Neuronal stem cell (in vitro differentiated cells): ENCODE measurements at places on chromosomes 1 and 21.

DNA sequence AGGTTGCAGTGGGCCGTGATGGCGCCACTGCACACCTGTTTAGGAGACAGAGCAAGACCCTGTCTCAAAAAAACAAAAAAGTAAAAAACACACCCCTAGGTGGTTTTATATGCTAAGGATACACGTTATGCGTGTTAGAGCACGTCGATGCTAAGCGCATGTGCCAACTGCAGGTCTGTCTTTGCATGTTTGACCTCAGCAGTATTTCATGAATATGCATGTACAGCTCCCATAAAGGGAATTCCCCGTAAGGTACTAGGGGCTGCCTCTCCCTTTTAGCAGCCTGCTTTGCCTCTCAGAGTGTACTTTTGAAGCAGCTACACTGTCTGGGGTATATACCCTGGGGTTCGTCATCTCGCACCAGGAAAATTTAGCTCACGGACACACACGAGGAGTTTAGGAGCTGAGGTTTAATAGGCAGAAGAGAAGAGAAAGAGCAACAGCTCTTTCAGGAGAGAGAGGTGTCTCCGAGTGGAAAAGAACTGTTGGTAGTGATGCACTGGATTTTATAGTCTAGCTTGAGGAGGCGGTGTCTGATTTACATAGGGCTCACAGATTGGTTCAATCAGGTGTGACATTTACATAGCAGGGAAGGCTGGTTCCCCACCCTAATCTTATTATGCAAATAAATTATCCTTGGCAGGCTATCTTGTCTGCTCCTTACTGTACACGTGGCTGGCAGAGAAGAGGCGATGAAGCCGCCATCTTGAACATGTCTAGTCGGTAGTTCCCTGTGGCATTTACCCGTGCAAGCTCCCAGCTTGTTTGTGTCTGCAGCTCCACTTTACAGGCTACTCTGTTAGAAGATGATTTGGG, 4.2 kb upstream of the OTUD3 start:
- no peak for DNase-seq

DNA sequence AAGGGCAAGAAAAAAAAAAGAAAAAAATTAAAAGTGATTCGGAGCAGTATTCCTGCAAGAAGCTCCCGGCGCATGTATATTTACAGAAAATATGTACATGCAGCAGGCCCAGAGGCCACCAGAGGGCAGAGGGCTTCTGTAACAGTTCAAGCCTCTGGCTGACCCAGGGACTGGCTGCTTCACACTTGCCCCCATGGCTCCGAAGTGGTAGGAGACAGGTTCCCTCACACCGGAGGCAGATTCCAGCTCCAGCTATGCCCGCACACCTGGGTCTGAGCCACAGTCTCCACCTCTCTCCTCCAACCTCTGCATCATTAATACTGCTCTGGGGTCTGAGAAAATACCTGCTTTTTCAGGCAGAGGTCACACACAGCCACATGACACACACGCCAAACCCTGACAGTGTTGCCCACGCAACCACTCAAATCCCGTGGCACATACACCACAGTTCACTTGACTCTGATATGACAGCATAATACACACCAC, 2.2 kb upstream of the ARHGAP30 start:
- DNase-seq: no peak

- no peak for DNase-seq
These were observed 280.8 kb downstream of the SPATA17 start for GRCh38 chr1:217911908-217912307.

GRCh38 chr21:31693222-31693621, 33.7 kb downstream of the SOD1 start:
- no peak for DNase-seq

DNA sequence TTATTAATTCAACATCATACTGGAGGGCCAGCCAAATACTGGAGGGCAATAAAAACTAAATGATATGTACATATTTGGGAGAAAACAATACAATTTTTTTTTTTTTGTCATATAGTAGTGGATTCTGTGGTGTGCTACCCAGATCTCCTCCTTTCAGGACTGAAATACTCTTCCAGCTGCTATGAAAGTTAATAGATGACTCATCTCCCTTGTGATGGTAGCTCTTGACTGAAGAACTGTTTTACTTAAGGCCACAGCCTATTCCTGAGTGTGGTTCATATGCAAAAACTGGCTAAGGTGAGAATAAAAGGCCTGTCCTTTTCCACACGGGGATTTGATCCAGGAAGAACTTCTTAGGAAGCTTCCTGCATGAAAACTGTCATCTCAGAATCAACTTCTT, 307.9 kb downstream of the HLX start:
- no peak for DNase-seq

DNA sequence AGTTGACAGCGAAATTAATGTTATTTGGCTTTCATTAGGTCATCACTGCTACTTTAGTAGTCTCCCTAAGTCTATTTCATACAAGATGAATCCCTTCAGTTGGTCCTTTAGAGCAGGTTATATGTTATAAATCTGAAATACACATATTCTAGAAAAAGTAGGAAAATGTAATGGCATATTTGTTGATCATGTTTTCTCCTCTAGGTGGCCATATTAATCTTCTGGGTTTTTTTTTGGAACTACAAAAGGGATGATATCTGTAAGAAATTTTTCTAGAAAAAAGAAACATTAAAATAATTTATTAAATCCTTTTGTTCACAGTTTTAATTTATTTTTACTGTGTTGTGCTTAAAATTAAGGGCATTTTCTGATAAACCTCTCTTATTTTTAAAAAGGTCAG, 87.9 kb downstream of the SYT14 start:
- DNase-seq: no peak

- DNase-seq: no peak
These were observed 3.1 kb upstream of the DOCK7 start for GRCh38 chr1:62691062-62691844.

GRCh38 chr1:34360574-34360973, 183.9 kb downstream of the C1orf94 start:
- DNase-seq: no peak

DNA sequence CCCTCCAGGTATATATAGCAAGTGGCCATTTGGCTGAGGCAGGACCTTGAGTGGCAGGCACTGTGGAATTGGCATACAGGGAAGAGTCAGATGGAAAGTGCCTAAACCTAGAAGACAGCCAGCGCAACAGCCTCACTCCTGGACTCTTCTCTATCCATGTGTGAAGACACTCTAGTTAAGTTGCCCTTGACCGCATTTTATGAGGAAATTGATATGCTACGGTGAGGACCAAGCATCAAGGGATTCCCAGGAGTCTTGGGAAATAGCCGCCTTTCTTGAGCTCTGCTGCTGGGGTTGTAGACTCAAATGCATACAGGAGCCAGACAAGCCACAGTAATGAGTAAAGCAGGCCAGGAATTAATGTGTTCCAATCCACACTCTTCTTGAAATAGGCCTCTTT, 145.9 kb upstream of the KAZN start:
- DNase-seq: no peak

- no peak for DNase-seq
These were observed 307.0 kb upstream of the PROX1 start for GRCh38 chr1:213680677-213681325.

DNA sequence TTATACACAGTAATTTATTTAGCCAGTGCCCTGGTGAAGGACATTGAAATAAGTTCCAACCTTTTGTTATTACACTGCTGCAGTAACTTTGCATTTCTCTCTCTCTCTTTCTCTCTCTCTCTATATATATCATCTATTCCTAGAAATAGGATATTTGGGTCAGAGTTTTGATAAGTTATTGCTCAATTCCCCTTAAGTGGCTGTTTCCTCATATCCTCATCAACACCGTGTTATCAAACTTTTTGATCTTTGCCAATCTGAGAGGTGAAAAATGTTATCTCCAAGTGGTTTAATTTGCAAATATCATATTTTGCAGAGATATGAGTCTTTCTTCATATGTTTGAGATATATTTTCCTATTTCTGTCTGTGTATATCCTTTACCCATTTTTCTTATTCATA, 1.6 kb upstream of the SRSF4 start:
- no peak for DNase-seq

GRCh38 chr1:170200621-170201397, 55.0 kb downstream of the NTMT2 start:
- no peak for DNase-seq

DNA sequence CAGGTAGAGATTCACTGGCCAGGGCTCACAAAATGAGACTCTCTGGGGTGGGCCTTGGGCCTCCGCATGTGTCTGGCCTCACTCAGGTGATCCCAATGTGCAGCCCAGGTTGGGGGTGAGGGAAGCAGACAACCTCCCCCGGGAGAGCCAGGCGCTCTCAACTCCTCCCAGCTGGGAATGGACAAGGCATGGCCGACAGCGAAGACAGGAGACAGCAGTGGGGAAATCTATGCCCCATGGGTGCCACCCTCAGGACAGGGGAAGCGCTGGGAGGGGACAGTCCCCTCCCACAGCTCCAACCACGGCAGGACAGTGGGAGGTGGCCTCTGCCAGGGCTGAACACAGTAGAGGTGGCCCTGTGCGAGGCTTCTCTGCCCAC, 47.7 kb downstream of the PRDM15 start:
- no peak for DNase-seq

- DNase-seq: no peak
These were observed 15.2 kb downstream of the F3 start for GRCh38 chr1:94526152-94526980.

DNA sequence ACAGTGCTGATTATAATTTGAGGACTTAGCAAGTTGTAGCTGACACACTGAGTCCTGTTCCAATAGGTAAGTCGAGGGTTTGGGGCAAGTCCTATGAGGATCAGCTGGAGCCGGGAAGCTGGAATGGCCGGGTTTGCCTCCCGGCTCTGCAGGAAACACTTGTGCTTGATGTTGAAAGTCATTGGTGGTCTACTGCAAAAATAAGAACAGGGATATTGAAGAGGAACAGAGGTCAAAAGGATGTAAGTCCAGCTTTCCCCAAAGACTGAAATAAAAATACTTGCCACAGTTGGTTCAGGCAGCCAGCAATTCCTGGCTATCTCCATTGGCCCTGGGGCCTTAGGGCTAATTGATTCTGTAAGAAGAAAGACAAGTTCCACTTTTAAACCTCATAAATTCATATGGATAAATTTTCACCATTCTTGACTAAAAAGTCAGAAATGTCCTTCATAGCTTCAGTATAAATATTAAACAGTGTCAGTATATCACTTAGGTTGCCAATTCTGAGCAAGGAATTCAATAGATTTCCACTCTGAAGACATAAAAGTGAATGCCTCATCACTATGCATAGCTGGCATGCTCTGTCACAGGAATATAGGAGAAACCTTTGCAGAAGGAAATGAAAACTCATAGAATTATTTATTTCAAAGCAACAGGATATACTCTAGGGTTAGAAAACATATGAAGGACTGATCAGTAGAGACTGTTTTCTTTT, 165.2 kb downstream of the AK5 start:
- DNase-seq: no peak

DNA sequence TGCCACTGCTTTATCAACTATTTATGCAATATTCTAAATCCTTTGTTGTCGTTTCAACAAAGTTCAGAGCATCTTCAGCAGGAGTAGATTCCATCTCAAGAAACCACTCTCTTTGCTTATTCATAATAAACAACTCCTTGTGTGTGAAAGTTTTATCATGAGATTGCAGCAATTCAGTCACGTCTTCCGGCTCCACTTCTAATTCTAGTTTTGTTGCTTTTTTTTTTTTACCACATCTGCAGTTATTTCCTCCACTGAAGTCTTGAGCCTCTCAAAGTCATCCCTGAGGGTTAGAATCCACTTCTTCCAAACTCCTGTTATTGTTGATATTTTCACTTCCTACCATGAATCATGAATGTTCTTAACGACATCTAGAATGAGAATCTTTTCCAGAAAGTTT, 14.8 kb upstream of the ETS2 start:
- DNase-seq: no peak

- no peak for DNase-seq
These were observed 7.2 kb downstream of the OBSCN start for GRCh38 chr1:228214921-228215662.

- no peak for DNase-seq
These were observed 112.0 kb downstream of the PDE4B start for GRCh38 chr1:65904681-65905083.

DNA sequence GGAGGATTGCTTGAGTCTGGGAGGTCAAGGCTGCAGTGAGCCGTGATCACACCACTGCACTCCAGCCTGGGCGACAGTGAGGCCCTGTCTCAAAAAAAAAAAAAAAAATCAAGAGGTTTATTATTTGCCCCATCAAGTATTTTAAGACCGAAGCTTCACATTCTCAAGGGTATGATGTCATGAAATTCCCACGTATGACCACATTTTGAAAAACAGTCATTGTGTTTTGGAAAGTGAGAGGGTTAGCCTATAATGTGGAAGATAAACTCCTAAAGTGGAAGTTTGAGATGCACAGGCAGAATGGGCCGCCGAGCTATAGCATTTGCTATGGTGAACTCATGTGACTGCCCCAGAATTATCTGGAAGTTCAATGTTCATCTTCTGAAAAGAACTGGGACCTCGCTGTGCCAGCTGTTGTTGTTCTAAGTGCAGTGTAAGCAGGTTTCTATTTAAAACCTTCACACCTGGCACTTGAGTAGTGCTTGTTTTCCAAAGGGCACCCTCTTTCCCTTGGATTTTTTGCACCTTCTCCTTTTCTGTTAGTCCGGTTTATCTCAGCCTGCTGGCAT, 96.9 kb upstream of the SLC25A33 start:
- no peak for DNase-seq

DNA sequence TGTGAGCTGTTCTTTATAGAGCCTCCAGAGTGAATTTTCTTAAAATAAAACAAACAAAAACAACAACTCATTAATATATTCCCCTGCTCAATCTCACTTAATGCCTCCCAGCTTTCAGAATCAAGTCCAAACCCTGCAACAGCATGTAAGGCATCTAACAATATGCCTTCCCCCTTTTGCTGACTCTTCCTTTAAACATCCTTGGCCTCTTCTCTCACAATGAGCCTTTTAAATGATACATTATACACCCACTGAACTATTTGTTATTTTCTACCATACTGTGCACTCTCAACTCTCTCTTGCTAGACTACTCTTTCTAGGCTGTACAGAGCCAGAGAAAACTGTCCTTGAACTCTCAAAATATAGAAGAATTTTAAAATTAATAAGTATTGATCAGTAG, 115.2 kb upstream of the SNX7 start:
- DNase-seq: no peak

GRCh38 chr1:72636631-72637030, 354.3 kb upstream of the NEGR1 start:
- DNase-seq: no peak

GRCh38 chr1:24191860-24192259, 4.8 kb upstream of the IFNLR1 start:
- DNase-seq: no peak

GRCh38 chr1:175127565-175127964, 59.9 kb downstream of the TNN start:
- DNase-seq: no peak

DNA sequence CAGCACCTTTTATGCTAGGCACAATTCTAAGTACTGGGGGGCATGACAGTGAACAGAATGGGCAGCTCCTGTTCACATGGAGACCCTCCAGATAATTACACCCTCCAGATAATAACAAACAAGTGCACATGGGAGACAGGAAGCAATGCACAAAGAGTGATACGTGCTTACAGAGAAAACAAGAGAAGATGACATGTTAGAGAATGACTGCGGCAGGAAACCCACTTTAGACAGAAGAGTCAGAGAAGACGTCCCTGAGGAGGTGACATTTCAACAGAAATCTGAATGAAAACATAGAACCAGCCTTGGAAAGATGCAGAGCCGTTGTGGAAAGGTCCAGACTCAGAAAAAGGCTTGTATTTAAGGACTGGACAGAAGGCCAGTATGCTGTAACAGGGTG, 54.7 kb upstream of the ARTN start:
- DNase-seq: no peak
